ENCODE measurements at places on chromosomes 13 and 19.
A peak's percentile ranks its signal among the peaks of the same experiment; 100 is the strongest.

- no peak for DNase-seq
Observed at GRCh38 chr19:17246681-17247425, 1.1 kb upstream of the NR2F6 start.

- DNase-seq = no peak
Observed at GRCh38 chr13:112984954-112985802, 16.2 kb downstream of the MCF2L start.

DNA sequence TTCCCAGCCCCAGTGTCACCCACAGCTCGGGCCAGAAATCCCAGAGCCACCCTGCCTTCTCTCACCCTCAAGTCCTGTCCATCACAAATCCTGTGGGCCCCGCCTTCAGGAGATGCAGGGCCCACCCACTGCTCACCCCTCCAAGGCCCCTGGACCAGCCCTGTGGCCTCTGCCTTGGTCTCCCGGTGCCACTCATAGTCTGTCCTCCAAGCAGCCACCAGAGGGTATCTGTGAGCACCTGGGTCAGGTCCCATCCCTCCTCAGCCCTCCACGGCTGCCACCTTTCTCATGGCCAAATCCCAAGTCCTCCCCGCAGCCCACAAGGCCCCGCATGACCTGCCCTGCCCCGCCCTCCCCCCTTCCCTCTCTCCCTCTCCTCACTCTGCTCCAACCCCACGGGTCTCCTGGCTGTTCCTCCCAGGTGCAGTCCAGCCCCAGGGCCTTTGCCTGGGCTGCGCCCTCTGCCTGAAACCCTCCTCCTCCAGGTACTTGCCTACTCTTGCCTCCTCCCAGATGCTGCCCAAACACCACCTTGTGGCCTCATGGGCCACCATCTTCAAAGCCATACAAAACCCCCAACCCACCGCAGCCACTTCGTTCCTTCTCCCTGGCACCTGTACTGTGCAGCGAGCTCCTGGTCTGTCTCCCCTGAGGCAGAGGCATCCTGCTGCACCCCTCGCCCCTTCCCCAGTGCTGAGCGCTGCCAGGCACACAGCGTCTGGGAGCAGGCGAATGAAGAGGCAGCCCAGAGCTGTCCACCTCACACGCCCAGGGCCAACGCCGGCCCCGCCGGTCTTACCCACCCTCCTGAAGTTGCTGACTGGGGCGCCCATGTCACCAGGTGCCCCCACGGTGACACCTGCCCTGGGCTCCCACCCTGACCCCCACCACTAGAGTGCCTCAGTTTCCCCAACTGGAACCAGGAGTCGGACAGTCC is 13.2 kb upstream of the UQCR11 start:
- no peak for DNase-seq

DNA sequence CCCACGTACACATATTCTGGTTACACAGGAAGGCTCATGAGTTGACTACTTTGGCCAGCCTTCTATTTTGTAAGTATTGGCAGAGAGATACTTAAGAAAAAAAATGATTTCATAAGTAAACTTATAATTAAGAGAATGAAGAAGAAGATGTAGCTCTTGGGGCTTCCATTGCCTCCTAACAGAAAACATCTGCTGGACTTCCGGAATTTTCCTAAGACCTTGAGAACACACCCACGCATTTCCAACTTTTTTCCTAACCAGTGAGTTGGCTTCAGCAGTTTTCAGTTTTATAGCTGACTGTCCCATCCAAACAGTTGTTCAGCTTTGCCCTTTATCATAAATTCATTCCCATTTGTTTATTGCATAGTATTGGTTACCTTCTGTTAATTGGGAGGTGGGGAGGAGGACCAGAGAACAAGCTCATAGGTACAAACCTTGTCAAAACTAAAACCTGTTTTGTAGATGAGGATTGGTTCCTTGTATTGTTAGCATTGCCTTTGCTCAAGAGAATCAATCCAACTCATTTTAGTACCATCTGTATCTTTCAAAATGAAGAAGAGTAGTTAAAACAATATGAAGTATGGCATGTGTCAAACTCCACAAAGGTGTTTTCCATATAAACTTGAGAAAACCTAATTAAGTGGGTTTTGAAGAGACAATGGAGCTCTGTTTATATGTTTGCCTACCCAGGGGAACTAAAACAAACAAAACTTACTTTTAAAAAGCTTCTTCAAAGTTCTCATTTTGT is 93.9 kb downstream of the COL4A2 start:
- no peak for DNase-seq

DNA sequence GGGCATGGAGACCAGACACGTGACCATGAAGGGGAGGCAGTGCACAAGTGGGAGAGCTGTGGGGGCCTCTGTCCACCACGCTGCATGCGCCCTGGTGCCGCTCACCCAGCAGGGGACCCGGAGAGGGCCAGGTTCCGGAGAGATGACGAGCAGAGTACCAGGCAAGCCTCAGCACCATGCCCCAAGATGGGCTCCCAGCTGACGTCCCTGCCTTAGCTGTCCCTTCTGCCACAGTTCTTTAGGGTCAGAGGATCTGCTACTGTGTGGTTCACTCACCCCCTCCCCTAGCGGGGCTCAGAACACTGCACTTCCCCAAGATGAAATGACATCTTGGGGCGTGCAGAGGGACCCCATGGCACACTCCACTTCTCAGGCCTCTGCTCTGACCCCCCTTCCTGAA is 9.6 kb upstream of the PRKD2 start:
- no peak for DNase-seq

GRCh38 chr13:45368571-45368970 is 27.6 kb upstream of the TPT1 start:
- no peak for DNase-seq

DNA sequence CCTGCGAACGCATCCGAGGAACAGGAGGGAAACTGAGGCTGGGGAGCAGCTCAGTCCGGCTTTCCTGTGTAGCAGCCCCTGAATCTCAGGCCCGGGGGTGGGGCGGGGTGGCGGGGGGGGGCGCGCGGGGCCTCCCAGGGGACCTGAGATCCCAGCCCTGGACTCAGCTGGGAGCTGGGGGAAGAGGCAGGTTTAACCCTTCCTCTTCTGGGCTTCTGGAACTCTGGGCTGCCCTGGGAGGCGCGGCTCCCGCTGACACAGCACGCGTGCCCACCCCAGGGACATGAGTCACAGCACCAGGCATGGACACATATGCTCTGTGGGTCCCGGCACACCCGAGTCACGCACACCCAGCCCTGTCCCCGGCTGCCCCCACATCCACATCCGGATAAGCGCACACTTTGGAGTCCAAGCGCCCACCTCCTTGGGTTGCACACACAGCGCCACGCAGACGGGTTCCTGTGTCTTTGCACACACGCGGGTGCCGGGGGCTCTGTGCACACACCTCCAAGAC is 3.5 kb upstream of the CIRBP start:
- no peak for DNase-seq

DNA sequence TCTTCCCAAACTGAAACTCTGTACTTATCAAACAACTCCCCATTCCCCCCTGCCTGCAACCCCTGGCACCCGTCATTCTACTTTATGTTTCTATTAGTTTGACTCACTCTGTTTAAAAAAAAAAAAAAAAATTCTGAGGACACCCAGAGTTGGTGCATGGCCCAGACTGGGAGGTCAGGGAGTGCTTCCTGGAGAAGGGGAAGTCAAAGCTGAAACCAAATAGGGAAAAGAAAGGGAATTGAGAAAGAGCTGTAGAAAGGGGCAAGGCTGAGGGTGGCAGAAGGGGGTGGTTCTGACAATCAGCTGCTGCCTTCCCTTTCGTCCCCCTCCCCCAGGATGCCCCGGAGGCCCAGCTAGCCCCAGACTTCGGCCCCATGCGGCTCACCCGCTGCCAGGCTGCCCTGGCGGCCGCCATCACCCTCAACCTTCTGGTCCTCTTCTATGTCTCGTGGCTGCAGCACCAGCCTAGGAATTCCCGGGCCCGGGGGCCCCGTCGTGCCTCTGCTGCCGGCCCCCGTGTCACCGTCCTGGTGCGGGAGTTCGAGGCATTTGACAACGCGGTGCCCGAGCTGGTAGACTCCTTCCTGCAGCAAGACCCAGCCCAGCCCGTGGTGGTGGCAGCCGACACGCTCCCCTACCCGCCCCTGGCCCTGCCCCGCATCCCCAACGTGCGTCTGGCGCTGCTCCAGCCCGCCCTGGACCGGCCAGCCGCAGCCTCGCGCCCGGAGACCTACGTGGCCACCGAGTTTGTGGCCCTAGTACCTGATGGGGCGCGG is 9.0 kb upstream of the STRN4 start:
- no peak for DNase-seq

GRCh38 chr19:22605275-22606211 is 28.6 kb upstream of the ZNF492 start:
- DNase-seq = no peak

DNA sequence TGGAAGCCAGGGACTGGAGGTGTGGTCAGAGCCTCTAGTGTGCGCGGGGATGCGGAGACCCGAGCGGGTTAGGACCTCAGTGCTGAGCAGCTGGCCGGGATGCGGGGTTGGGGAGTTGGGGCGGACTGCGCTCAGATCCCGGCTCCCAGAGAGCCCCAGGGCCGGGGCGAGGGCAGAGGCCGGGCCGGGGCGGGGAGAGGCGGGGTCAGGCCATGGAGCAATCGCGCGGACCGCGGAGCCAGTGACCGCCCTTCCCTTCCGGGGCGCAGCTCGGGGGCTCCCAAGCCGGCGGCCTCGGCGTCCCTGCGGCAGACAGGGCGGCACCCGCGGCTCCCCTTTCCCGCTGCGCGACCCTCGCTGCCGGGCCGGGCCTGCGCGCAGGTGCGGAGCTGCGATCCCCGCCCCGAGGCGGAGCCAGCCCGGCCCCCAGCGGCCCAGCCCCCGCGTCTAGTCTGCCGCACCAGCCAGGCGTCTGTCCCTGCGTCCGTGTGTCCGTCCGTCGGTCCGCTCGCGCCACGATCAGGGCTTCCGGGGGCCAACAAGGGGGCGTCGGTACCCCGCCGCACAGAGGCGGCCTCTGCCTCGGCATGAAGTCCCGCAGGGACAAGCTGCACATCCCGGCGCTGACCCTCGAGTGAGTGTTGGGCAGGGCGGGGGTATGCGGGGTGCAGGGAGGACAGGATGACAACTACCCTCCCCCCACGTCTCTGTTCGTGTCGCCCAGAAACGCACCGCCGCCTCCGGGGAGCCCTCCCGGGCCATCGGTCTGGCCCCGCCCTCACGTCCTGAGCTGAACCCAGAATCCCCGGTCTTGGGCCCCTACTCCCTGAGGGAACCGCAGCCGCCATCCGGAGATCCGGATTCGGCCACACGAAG is 12.4 kb downstream of the MAST3 start:
- peak; percentile 41 for DNase-seq

All from T-helper 9 cell (primary cell).